ENCODE measurements at places on chromosomes 1 and 21. TPM values are rescaled to one million over a fixed set of nuclear protein-coding genes. Genes with fewer than 3 reads are reported as not detected.

Gene ATP1A2
- 86.0 TPM for total RNA-seq

Gene HSPB7
- total RNA-seq: 430 TPM

Gene CTSS
- total RNA-seq: 64.7 TPM

DNA sequence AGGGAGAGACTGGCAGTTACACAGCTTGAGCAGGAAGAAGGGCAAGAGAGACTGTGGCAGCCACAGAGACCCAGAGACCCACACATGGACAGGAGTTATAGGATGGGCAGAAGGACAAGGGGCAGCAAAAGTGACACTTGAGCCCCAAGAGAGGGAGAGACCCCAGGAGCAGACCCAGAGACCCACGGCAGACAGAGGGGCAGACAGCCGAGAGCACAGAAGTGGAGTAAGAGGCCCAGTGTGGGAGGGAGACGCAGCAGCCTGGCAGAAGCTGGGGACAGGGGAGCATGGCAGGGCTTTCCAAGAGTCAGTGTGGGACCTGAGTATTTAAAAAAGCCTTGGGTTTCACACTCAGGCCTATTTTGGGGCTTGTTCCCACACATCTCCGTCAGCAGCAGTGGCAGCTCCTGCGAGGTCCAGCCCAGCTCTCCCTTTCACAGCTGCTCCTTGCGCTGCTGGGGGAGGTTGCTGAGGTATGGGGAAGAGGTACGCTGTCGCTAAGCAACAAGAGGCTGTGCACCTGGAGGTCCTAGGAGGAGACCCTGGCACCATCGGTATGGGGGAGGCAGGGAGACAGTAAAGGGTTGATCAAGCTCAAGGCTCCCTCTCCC is 9.0 kb upstream of the MEF2D start:
- no peak for DNase-seq

Gene CFAP57
- total RNA-seq: 0.42 TPM

DNA sequence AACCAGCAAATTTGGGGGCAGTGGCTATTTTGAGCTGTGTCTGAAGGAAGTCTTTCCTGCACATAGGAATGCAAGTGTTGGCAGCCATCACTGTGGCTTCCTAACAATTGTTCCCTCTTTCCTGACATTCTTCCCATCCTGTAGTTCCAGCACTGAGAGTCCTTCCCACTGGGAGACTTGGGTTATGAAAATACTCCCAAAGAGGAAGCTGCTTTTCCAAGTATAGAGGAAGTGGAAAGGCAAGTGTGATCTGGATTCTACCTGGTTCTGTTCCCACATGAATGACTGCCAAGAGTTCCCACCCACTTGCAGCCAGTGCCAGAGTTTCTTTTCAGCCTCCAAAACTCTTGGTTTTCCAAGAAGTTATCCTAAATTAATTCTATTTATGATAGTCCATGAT is 98.5 kb upstream of the CD53 start:
- DNase-seq: no peak

All from thoracic aorta (tissue), 2 donors.